T-helper 17 cell (primary cell): ENCODE measurements at places on chromosomes 6 and 20. TPM values are rescaled to one million over a fixed set of nuclear protein-coding genes. Genes with fewer than 3 reads are reported as not detected.

DNA sequence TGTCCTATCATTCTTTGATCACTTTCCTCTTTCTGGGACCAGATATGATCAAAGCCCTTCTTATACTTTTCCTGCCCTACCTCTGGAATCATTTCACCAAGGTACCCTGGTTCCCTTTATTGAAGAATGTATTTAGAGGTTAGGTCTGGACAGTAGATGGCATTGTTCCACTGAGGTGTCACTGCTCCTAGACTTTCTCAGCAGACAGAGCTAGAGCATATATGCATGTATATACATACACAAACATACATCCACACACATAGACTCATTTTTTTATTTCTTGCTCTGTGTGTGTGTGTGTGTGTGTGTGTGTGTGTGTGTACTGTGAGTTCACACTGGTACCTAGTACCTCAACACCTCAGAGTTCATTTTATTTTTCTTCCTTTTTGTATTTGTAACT, 40.9 kb downstream of the PTPRA start:
- no peaks in the 10 kb centered on the region for H3K27me3 ChIP-seq
- no peak for DNase-seq
- H3K36me3 ChIP-seq = no peaks in the 10 kb centered on the region

DNA sequence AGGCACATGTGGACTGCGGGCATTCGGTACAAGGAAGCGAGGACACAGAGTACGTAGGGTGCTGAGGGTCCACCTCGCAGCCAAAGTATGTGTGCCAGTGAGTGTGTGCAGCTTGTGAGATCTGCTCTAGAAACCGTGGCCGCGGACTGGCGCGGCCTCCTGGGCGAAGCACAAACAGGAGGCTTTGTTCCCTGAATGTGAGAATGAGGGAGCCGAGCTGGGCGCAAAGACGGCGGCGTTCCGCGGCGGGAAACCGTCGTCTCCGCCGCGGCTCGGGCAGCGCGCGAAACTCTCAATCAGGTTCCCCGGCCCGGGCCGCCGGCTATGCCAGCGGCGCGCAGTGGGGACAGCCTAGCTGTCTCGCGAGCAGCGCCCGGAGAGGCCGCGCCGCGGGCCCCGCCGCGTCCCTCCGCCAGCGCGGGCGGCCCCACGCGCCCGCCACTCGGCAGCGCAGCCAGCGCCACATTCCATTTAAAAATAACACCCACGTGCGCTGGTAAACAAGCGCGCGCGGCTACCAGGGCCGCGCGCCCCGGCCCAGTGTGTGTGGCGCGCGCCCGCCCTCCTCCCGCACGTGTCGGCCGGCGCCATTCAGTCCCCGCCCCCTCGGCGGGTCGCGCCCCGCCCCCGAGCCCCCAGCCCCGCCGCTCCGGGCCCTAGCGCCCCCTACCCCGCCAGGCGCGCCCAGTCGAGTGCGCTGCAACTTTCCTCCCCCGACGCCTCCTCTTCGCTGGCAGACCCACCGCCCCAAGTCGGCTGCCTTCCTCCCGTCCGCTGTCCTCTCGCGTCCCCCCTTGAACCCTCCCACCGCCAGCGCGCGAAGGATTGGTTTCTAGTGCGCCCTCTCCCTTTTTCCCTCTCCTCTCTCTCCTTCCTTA, 3.0 kb upstream of the FOXO3 start:
- H3K4me3 ChIP-seq = peak overlapping the region; percentile 91
- H3K36me3 ChIP-seq = no peaks in the 10 kb centered on the region
- H3K27me3 ChIP-seq = peaks cover 10% of the 10 kb centered on the region
- H3K27ac ChIP-seq = peak overlapping the region; percentile 94

DNA sequence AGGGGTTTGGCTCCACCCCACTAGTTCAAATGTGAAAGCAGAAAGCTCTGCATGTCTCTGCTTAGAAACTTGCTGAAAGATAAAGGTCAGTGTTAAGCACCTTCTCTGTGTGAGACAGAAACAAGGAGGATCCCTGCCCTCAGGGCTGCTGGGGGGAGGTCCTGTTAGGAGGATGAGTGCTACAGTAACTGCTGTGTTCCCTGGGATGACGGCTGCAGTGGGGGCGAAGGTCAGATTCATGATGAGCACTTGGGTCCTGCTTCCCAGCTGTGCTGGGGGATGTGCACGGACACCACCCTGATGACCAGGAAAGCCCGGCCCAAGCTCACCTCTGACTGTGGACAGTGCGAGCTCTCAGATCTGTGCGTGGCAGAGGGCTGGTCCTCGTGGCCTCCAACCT, 252.6 kb downstream of the DLL1 start:
- H3K4me1 ChIP-seq = no peaks in the 10 kb centered on the region
- H3K27me3 ChIP-seq = peaks cover 11% of the 10 kb centered on the region
- no peak overlapping the region for H3K4me3 ChIP-seq
- no peak for DNase-seq
- H3K36me3 ChIP-seq = no peaks in the 10 kb centered on the region

DNA sequence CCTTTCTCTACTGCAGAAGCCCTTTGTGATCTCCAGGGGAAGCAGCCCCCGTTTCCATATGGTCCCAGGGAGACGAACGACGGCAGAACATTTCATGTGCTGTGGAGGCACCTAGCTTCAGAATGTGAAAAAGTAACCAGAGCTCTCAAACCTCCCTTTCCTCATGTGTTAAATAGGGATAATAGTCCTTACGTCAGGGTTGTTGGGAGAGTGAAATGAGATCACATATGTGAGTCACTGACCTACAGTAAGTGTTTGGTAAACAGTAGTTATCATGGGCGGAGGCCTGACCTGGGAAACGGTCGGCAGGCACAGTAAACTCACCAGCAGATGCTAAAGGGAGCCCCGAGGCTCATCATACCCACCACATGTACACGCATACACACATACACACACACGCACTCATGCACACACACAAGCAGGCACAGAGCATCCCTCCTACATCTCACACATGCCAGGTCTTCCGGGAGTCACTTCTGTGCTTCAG, 89.7 kb downstream of the LY86 start:
- H3K27ac ChIP-seq = no peak overlapping the region
- peaks cover 14% of the 10 kb centered on the region for H3K27me3 ChIP-seq
- H3K4me3 ChIP-seq = no peak overlapping the region

DNA sequence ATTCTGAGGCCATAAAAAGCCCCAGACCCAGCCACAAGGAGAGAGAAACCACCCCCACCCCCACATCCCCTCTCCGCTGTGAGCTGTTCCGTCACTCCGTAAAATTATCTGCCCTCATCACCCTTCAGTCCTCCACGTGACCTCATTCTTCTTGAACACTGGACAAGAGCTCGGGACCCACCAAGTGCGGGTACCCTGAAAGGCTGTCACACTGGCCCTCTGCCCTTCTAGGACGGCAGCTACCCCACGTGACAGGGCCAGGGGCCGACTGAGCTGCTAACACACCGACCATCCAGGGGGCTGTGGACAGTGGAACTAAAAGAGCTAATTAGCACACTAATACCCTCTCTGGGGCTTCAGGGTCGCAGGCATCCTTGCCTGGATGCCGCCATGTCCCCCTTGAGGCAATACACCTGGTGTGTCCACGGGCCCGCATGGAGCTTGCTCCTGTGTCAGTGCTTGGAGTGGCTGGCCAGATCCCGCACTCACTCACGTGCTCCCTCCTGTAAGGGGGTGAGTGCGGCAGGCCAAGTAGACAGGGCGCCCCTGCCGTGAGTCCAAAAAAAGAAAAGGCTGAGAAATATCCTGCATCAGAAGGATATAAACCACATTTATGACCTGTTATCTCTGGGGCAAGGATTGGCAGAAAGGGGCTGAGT, 29.2 kb upstream of the AHCY start:
- no peak for DNase-seq
- no peaks in the 10 kb centered on the region for H3K36me3 ChIP-seq
- H3K27ac ChIP-seq = no peak overlapping the region

- no peak overlapping the region for H3K27ac ChIP-seq
- H3K4me3 ChIP-seq = no peak overlapping the region
- no peak for DNase-seq
- H3K4me1 ChIP-seq = peaks cover 2% of the 10 kb centered on the region
- H3K36me3 ChIP-seq = peaks cover 2% of the 10 kb centered on the region
Observed at GRCh38 chr6:130730600-130730999, 96.6 kb upstream of the SMLR1 start.

Gene CLVS2
- total RNA-seq = not detected
